Osteocyte (in vitro differentiated cells): ENCODE measurements at places on chromosomes 7 and 10. TPM values are rescaled to one million over a fixed set of nuclear protein-coding genes. Genes with fewer than 3 reads are reported as not detected.

The OR2A1 gene
- total RNA-seq = not detected in 2 replicates

The TLX1 gene
- not detected in 2 replicates for total RNA-seq

The MOGAT3 gene
- not detected in 2 replicates for total RNA-seq

The DKK1 gene
- total RNA-seq = 23.9 and 27.8 TPM in 2 replicates

The VWDE gene
- total RNA-seq = not detected in 2 replicates

The RADIL gene
- 2.1 and 3.4 TPM in 2 replicates for total RNA-seq

The NPSR1 gene
- total RNA-seq = not detected in 2 replicates

The FAM25A gene
- not detected in 2 replicates for total RNA-seq

The NUTM2B gene
- total RNA-seq = 1.3 and 1.5 TPM in 2 replicates

- no peak for DNase-seq
Observed at GRCh38 chr7:156380261-156380660, 260.3 kb upstream of the RNF32 start.

DNA sequence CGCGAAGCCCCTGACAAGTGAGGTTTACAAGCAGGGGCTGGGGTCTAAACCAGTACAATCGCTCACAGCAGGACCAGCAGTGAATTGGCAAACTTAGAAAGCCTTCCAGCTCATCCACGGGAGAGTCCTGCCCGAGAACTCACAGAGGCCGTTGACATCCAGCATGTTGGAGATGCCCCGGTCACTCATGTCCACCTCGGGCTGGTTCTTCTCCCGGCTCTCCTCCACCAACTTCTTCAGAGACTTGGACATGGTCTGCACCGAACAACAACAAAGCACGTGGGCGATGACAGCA, 447 bp downstream of the RSU1 start:
- DNase-seq = no peak

- no peak for DNase-seq
Observed at GRCh38 chr7:33039903-33040292, 22.7 kb downstream of the NT5C3A start.

DNA sequence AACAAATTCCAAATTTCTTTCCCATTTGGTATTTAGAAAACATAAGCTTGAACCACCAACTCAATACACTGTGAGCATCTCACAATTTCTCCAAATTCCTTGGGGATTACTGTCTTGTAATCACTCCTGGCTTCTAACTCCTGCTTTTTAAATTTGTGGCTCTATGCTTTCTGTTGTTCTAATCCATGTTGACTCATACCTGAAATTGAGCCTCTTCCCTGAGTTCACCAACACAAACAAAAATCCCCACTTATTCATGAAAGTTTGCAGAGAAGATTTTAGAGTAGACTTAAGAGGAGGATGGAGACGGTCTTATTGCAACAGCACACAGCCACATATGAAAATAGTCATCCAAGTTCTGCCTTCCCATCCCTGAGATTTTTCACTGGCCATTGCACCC, 252.5 kb downstream of the PTEN start:
- no peak for DNase-seq

DNA sequence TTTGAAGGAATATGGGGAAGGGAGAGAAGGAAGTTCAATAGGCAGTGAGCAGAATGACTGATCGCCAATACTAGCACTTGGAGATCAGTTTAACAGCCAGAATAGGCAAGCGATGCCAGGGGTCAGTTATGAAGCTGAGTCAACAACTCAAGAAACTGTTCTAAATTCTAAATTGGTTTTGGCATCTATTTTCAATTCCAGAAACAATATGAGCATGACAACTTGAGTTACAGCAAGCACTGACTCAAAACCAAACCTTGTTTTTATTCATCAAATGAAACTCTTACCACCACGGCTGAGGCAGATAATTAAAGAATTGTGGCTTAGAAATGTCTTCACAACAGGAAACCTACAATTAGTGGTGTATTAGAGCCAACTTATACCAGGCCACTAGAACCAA, 180.5 kb upstream of the ASAH2 start:
- DNase-seq = no peak

- no peak for DNase-seq
Observed at GRCh38 chr7:128167042-128167701, 73.9 kb upstream of the LEP start.

DNA sequence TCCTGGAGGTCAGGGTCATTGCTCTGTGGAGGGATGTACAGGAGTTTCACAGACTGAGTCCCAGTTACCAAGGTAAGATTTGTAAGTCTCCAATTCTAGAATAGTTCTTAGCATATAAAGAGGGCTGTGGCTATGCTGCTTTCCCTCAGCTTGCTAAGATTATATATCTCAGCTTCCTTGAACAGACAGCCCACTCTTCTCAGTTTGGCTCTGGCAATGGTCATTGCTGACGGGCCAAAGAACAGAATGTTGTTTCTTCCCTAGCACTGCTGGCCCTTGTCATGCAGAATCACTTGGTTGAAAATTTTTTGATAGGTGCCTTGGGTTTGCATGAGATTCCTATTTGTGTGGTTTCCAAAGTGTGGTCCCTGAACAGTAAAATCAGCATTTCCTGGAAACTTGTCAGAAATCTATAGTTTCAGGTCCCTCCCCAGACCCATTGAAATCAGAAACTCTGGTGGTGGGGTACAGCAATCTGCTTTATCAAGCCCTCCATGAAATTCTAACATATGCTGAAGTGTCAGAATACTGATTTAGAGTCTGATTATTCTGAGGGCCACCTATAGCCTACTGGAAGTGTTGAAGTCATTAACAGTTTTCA, 38.2 kb downstream of the NRBF2 start:
- DNase-seq = no peak

DNA sequence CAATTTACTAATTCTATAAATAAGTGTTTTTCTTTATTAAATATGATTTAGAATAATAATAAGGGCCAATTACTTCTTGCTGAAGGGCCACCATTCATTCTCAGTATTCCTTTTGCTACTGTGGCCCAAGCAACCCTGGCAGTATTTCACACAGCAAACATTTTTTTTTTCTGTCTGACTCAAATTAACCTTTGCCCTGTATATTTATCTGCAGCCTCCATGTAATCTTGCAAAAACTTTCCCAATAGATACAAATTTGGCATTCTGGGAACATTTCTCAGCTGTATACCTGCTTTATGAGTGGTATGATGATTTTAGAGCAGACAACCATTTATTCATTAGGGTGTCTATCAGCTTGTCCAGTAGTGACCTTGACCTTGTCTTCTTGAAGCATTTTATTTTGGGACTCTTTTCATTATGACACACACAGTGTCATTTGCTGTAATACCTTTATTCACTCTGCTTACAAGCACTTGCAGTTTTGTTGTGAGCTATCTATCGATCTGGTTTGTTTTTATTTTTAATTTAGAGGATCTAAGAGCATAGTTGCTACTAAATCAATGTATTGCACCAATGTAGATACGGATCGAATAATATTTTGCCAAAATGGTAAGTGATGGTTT, 159.7 kb upstream of the PLXDC2 start:
- DNase-seq = no peak

GRCh38 chr7:45662540-45663166, 88.5 kb downstream of the ADCY1 start:
- peak; percentile 83 for DNase-seq

GRCh38 chr7:74275401-74275881, 13.8 kb upstream of the CLIP2 start:
- DNase-seq = no peak

GRCh38 chr7:1818575-1819258, 148.6 kb downstream of the ELFN1 start:
- peak; percentile 77 for DNase-seq

DNA sequence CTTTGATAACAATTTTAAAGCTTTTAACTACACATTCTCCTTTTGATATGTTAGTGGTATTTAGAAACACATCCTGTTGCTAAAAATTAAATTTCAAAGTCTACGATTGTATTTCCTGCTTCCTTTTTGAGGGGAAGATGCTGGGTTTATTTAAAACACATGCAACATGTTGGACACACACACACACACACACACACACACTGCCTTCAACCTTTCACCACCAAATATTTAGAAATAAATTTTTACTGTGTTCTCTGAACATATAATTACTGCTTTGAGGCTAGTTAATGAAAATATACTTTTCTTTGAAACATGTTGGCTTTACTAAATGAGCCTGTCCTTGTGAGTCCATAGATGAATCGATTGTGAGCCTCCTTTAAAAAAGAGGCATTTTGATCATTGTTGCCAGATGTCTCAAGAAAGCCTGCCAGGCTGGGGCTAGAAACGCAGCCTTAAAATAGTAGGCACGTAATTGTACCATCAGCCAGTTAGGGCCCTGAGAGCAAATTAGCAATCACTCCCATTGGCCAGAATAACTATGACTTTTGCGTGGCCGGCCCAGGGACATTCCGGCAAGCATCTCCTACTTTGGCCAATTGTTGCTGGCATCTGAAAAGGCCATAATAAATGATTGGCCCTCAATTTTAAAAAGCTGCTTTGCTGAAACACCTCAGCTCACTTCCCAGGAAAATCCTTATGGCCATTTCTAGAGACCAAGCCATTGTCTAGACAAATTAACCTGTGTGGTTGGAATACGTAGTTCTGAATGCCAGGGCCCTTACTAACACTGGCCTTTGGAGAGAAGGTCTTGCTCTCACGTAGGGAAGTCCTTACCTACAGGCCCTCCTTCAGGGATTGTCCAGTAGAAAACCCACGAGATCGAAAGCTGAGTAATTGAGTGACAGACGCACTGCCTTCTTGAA, 9.9 kb upstream of the TEX36 start:
- no peak for DNase-seq

GRCh38 chr7:129423700-129424410, 10.4 kb upstream of the STRIP2 start:
- DNase-seq = no peak

GRCh38 chr7:155344270-155344617, 46.6 kb downstream of the INSIG1 start:
- DNase-seq = no peak

DNA sequence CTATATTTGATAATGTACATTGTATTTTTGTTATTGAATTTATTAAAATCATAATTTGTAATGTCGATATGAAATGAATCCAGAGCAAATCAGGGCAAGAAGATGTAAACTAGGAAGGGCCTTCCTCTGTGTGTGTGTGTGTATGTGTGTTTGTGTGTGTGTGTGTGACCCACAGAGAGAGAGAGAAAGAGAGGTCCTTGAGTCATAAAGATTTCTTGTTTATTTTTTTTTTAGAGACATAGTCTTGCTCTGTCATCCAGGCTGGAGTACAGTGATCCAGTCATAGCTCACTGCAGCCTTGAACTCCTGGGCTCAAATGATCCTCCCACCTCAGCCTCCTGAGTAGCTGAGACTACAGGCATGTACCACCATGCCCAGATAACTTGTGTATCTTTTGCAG, 50.7 kb downstream of the INPP5F start:
- DNase-seq = no peak

DNA sequence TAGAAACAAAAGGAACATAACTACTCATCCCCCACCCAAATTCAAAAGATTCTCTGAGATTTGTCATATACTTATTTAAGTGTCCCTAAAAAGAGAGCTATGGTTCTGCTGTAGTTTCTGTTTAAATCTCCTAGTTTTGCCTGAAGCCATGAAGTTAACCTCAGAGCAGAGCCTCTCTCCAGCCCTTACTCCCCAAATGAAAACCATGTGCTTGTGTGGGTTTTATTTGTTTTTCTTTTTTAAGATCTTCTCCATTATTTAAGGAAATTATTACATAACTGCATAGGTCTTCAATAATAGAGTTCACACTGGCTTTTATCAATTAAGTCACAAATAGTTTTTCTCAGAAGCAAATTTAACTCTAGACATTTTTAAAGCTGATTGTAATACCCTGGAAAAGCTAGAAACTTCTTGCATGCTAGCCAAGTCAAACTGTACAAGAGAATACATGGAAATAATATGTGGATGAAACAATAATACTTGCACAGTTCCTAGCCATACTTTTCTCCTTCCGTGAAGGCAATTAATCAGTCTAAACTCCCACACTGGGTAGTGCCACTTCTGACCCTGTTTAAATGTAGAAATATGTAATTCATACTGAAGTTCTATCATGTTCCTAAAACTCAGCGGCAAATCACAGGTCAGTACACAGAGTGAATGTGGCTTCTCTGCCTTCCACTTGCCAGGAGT, 579.7 kb downstream of the SUGCT start:
- no peak for DNase-seq

DNA sequence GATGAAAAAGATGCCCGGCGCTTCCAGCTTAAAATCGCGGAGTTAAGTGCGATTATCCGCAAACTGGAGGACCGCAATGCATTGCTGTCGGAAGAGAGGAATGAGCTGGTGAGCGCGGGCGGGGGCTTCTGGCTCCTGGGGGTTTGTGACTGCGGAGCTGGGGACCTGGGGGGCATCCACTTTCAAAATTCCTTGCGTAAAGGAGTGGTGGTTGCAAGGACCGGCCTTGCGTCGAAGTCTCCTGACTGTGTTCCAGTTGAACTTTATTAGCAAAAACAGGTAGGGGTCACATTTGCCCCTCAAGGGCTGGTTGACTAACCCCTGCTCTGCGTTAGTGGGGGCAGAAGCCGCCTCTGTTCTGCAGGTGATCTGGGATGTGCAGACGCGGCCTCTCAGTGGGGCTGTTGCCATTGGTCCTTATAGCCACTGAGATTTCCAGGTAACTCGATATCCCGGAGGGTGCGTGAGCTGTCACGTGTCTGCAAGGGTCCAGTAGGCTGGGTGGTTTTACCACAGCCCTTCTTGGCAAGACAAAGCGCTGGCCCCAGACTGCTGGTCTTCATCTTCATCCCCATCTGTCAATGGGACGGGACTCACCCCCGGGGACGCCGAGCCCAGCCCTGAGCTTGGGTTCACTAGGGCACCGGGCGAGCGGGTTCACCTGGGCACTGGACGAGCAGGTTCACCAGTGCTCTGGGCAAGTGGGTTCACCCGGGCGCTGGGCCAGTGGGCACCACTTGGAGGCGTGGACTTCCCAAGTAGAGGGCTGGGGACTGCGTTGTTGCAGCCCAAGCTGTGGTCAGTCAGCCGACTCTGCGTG, 51.5 kb upstream of the DPYSL4 start:
- no peak for DNase-seq
